ENCODE measurements at places on chromosomes 12 and 14.

GRCh38 chr14:51014086-51014485 is 69.8 kb upstream of the PYGL start:
- no peak for DNase-seq

- DNase-seq = no peak
Observed at GRCh38 chr14:105007593-105008264, 13.2 kb downstream of the CDCA4 start.

- no peak for DNase-seq
Observed at GRCh38 chr12:12508612-12509011, 54.1 kb downstream of the DUSP16 start.

DNA sequence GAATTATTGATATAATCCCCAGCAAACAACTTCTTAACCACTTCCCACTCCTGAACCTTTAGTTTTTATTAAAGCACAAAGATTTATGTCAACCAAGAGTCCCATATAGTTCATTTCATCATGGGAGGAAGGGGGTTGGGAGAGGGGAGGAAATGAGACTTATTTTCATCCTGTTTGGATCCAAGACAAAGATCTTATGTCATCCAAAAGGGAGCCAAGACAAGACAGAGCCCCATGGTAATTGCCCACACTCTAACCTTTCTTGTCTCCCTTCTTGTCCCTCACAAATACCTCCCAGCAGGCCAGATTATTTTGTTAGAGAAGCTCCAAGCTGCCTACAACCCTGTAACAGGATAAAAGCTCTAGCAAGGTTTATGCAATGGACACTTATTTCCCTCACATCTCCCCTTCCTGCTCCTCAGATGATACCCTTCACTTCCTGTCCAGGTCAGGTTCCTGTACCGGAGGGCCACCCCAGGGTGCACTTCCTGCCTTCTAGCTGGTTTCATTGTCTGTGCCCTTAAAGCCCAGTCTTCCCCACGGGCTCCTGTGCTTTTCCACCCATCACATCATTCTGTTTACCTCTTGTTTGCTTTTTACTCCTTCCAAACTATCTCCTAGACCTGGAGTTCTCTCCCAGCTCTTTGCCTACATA is 123.7 kb upstream of the MDM1 start:
- no peak for DNase-seq

GRCh38 chr14:21095430-21096205 is 2.8 kb downstream of the ZNF219 start:
- DNase-seq = no peak

DNA sequence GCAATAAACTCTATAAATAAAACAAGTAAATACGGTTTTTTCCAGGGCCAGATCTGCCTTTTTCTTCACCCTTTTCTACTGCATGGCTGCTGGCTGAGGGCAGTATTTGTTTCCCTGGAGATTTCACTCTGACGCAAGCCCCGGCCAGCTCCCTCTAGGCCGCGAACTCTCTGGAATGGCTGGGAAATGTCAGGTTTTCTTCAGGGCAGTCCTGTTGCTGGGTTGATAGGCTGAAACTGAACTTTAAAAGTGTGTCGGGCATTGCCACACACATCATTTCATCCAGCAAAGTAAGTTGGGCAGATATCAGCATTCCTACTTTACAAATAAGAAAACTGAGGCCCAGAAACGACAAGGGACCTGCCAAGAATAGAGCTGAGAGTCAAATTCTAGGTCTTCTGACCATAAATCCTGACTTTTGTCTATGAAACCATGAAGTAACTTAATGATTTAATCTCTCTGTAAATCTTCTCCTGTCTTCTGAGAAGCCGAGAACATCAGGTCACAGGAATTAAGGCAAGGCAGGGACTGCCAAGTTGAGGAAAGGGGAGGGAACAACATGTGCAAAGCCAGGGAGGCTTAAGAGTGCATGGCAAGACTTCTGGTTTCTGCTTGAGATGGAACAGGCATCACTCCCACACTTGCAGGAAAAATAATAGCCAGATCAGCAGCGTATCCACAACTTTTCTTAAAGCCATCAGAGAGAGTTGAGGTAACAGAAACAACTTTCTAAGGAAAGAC is 205.0 kb upstream of the CCDC196 start:
- DNase-seq = no peak

- no peak for DNase-seq
Observed at GRCh38 chr14:64544607-64545312, 4.2 kb downstream of the HSPA2 start.

DNA sequence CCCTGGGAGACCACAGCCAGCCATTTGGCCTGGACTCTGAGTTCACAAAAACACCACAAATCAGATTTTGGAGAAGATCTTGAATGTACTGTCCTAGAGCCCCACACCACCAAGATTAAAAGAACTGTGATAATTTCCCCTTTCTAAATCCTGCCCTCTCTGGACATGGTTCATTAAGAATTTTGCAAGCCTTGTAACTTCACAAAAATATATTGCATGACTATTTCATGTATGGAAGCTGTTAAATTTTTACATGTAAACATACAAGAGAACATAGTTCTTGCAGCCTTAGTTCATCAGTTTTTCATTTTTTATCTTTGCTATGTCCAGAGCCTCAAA is 97.0 kb downstream of the SCARB1 start:
- no peak for DNase-seq

DNA sequence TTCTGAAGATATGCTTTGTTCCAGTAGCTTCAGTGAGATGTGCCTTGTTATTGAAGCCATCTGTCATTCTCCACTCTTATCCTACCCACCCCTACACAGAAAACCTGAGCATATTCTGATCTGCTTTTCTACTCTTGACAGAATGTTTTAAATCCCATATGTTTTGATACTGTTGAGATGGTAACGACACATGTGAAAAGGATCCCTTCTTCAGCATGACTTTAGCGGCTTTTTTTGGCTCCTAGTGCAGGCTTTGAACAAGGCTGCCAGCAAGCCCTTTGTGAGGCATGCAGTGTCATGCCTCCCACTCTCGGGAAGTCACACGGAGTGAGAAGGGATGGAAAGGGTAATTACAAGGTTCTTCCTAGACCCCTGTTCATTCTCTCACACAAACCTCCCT is 228.8 kb upstream of the RGS6 start:
- no peak for DNase-seq

Measured in stimulated activated CD4-positive, alpha-beta T cell treated with anti-CD3 and anti-CD28 coated beads, Interleukin-1b, Interleukin-23, amount 100 ng/mL, for 1 hour (primary cell).